ENCODE measurements at places on chromosomes 4 and X.

- no peak for DNase-seq
Observed at GRCh38 chr4:86452422-86452891, 92.6 kb upstream of the MAPK10 start.

- no peak for DNase-seq
Observed at GRCh38 chr4:188941524-188942119, 802.4 kb downstream of the TRIML1 start.

GRCh38 chr4:104979083-104979760, 167.5 kb upstream of the TET2 start:
- DNase-seq, result no peak

DNA sequence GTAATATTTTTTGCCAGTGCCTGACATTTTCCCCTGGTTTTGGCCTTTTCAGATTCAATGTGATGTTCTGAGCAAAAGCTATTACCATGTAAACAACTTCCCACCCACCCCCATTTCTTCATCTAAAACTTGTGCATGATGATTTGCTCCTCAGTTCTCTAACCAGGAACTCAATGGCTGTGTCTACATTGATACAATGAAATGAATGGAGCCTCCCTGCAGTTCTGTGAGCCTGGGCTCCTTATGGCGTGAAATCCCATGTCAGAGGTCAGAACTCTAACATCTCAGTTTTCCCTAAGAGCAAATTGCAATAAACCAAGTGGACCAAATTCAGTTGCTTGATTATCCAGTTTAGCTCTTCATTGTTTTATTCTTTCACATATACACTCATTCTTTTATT, 534.8 kb upstream of the LCORL start:
- DNase-seq, result no peak

DNA sequence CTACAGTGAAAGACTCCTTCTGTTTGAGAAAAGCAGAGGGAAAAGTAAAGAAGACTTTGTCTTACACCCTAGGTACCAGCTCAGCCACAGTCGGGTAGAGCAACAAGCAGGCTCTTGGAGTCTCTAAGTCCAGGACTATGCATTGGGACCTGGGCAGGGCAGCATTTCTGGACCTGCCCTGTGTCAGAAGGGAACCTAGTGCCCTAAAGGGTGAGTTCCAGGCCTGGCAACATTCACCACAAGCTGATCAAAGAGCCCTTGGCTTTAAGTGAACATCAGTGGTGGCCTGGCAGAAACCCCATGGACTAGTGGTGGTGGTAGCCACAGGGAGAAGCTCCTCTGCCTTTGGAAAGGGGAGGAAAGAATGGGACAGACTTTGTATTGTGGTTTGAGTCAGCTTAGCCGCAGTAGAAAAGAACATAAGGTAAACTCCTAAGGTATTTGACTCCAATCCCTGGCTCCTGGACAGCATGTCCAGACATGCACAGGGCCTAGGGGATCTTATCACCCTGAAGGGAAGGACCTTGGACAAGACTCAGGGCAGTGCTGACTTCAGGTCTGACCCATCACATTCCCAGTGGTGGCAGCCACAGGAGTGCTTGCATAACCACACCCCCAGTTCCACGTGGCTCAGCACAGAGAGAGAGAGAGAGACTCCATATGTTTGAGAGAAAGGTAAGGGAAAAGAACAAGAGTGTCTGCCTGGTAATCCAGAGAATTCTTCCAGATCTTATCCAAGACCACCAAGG, 32.6 kb downstream of the CCDC158 start:
- DNase-seq, result no peak

DNA sequence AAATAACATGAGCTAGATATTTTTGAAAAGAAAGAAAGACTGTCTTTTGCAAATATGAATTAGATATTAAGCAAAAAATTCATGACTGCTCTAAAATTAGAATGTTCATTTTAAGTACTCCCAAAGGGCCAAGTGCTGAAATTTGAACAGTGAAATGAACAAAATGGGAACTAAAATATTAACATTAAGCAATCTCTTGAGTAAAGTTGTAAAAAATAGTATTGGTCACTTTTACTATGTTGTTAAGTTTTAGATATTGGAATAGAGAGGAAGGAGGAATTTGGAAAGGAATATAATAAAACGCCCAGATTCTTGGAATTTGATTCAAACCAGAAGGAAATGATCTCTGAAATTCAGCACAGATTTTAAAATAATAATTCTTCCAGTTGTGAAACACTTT, 125.9 kb upstream of the ANK2 start:
- DNase-seq, result no peak

DNA sequence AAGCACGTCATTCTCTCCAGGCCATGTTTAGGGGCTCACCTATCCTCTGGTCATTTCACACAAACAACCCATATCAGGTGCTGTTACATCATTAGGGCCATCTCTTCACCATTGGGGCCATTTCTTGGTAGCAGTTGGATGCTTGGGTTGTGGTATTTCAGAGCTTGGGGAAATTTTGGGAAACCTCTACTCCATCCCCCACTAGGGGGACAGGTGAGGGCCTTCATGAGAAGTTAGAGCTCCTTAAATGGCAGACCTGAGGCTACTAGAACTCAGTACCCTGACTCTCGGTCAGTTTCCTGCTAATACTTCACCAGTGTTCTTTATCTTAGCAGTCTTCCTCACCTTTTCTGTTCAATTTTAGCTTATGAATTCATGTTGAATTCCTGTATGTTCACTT, 50.2 kb downstream of the ZNF827 start:
- DNase-seq, result no peak

DNA sequence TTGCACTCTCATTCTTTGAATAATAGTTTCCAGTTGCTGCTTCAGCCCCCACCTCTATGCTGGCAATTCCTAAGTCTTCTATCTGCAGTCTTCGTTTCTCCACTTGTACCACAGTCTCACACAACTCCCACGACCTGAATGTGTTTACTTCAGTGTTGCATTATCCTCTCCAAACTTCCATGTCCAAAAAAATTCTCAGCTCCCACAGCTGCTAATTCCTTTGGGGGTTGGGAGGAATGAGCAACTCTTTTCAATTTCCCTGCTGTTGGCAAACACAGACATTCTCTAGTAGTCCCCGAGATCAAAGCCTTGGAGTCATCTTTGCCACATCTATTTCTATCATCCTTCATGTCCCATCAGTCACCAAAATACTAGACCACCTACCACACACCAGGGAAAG, 14.4 kb upstream of the CDS1 start:
- no peak for DNase-seq

DNA sequence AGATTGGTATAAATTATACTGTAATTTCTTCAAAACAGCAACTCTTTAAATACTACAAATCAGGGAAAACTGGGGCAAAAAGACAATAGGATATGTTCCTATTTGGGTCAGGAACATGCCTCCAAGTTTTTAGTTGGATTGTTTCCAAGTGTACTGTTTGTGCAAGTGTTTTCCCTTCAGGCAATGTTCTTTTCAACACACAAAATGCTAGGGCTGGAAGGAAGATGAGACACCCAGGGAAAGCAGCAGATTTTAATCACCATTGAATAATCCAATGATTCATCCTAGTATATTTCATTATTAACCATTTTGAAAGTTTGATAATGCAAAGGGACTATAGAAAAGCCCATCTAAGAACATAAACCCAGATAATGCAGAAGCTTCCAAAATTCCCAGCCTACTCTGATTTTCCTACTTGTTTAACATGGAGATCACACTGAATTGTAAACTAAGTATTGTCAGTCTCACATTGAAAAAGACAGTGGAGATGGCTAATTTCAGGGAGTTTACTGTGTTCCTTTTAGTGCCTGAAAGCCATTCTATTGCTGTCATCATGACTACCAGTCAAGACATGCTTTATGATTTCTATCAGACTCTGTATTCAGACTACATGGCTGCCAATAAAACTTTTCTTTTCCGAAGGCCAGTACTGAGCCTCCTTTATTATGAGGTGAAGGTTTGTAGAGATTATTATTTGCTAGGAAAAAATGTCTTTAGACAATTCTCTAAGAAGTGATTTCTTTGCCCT, 38.6 kb downstream of the COL4A6 start:
- DNase-seq, result no peak

GRCh38 chr4:119733431-119733830, 104.8 kb upstream of the PDE5A start:
- no peak for DNase-seq

DNA sequence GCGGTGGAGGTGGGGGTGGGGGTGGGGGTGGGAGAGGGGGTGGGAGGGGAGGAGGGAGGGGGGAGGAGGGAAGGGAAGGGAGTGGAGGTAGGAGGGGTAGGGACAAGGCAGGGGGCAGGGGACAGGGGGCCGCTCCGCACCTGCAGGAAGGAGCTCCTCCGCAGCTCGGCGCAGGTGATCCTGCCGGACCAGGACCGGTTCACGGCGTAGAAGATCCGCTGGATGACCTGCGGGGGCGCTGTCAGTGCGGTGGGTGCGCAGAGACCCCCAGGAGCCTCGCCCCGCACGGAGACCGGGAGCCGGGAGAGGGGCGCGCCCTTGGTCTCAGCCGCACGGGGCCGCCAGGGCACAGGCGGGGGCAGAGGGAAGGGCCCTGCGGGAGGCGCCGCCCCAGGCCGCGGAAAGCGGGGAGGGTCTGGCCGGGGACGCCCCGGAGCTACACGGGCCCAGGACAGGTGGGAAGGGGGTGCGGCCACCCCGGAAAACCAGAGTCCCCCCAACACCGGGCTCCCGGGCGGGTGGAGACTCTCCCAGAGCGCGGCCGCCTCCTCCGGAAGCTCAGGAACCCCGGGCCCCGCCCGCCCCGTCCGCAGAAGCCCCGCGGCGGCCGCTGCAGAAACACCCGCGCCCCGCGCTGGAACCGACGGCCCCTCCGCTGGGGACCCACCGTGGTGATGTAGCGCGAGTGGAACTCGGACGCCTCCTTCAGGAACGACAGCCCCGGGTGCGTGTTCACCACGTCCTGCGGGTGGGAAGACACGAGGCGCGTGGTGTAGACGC, 27.6 kb upstream of the GTPBP6 start:
- no peak for DNase-seq

- DNase-seq, result no peak
Observed at GRCh38 chr4:188037003-188037713, 41.6 kb downstream of the ZFP42 start.

DNA sequence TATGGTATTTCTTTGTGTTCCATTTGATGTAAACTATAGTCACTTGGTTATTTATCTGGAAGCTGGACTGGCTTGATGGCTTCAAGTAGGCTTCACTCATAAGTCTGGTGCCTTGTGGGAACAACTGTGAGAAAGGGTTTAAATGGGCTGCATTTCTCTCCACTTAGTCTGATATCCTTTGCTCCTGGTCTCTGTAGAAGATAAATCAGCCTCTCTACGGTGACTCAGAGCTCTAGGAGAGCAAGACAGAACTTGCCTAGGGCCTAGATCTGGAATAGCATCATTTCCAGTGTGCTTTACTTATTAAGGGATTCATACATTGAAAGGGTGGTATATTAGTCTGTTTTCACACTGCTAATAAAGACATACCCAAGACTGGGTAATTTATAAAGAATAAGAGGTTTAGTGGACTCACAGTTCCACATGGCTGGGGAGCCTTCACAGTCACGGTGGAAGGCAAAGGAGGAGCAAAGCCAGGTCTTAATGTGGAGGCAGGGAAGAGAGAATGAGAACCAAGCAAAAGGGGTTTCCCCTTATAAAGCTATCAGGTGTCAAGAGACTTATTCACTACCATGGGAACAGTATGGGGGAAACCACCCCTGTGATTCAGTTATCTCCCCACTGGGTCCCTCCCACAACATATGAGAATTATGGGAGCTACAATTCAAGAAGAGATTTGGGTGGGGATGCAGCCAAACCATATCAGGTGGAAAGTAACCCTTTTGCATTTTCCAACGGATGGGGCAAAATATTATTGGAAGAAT, 1746.4 kb upstream of the PCDH7 start:
- no peak for DNase-seq

- no peak for DNase-seq
Observed at GRCh38 chr4:7546809-7547367, 112.2 kb upstream of the PSAPL1 start.

- no peak for DNase-seq
Observed at GRCh38 chr4:54745031-54745770, 87.4 kb downstream of the KIT start.

DNA sequence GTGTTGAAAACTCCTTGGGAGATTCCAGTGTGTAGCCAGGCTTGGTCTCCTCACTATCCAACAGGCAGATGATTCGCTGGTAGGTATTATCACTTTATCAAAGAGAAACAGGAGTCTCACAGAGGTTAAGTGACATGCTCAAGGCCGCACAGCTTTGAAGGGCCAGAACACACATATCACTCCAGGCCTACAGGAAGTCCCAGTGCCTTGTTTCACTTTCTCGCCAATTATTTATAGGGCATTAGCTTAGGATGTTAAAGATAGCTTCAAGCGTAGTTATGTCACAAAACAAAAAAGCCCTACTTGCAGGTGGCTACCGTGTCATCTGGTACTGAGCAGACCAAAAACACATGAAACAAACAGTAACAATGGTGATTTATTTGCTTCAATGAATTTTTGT, 13.2 kb downstream of the ATP8A1 start:
- no peak for DNase-seq

GRCh38 chr4:57077550-57078343, 32.4 kb downstream of the IGFBP7 start:
- DNase-seq, result no peak

- no peak for DNase-seq
Observed at GRCh38 chr4:3358656-3359055, 65.8 kb downstream of the RGS12 start.

DNA sequence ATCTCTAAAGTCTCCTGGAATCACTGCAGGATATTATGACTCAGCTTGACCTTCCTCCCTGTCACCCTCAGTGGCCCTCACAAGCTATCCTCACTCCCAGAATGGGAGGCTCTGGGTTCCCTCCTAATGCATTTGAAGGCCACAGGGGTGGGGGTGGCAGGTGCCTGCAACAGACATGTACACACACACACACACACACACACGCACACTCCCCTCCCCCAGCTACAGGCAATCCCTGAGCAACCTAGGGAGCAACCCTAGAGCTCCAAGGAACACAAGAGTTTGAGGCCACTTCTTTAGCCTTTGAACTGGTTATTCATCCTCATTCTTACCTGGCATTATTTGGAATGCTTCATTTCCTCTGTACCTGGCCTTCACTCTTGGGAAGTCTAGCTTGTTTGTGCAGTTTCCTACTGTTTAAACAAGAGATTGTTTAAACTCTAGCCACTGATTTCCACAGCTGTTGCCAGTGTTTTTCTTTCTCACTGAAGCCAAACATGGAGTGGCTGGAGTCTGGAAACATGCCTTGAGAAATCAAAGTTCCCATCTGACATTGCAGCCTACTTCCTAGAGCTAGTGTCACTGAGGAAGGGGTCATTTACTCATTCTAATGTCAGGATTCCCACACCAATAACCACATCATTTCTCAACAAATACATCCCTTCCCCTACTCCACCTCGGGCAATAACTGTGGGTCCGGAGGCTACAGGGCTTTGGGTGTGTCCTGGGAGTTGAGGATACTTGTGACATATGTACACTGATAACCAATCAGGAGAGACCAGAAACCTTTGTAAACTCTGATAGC, 37.7 kb downstream of the MAOA start:
- no peak for DNase-seq

GRCh38 chr4:126113058-126113457, 798.3 kb downstream of the FAT4 start:
- DNase-seq, result no peak

- no peak for DNase-seq
Observed at GRCh38 chr4:111631215-111631999, 513.8 kb upstream of the FAM241A start.

Data from central memory CD8-positive, alpha-beta T cell (primary cell).